ENCODE measurements at places on chromosomes 16 and 17. TPM values are rescaled to one million over a fixed set of nuclear protein-coding genes. Genes with fewer than 3 reads are reported as not detected.
A peak's percentile ranks its signal among the peaks of the same experiment; 100 is the strongest.

GRCh38 chr16:84673561-84673960 is 25.2 kb downstream of the KLHL36 start:
- no peak for DNase-seq

Gene MC1R
- total RNA-seq = 3.6 TPM

DNA sequence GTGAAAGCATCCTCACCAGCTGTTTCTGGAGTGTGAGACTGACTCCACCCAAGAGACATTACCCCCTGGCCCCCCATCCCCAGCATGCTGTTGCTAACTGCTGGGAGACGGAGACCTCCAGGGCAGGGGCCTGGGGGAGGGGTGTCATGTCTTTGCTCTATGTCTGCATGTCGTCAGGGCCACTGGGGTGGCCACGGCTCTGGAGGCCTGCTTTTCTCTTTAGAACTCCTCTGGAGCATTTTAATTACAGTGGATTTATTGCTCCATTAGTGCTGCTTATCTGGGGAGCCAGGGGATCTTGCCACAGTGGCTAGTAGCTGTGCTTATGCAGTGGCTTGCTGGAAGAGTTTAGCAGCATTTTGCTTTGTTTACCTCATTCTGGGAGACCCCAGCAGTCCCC is 32.3 kb downstream of the CLEC16A start:
- DNase-seq = no peak

- DNase-seq = no peak
Observed at GRCh38 chr17:80717720-80718083, 173.1 kb downstream of the RPTOR start.

GRCh38 chr16:74035816-74036215 is 260.8 kb upstream of the PSMD7 start:
- no peak for DNase-seq

Gene TK1
- total RNA-seq = 0.66 TPM

GRCh38 chr16:58970775-58971174 is 236.7 kb upstream of the GOT2 start:
- no peak for DNase-seq

Gene CCL17
- not detected for total RNA-seq

Gene TOM1L1
- 41.5 TPM for total RNA-seq

Gene NOD2
- total RNA-seq = 0.33 TPM

- peak; percentile 83 for DNase-seq
Observed at GRCh38 chr16:89613231-89613953, at the start of gene DPEP1. Gene DPEP1, plus strand, starts transcription at chr16:89613642. Its CDS starts 16,769 bp downstream, at chr16:89630411.

Gene TP53TG3B
- not detected for total RNA-seq

- no peak for DNase-seq
Observed at GRCh38 chr16:17261197-17261858, 209.4 kb downstream of the XYLT1 start.

- DNase-seq = no peak
Observed at GRCh38 chr17:78953356-78954350, 26.1 kb downstream of the LGALS3BP start.

- no peak for DNase-seq
Observed at GRCh38 chr16:64481497-64481896, 640.4 kb downstream of the CDH11 start.

DNA sequence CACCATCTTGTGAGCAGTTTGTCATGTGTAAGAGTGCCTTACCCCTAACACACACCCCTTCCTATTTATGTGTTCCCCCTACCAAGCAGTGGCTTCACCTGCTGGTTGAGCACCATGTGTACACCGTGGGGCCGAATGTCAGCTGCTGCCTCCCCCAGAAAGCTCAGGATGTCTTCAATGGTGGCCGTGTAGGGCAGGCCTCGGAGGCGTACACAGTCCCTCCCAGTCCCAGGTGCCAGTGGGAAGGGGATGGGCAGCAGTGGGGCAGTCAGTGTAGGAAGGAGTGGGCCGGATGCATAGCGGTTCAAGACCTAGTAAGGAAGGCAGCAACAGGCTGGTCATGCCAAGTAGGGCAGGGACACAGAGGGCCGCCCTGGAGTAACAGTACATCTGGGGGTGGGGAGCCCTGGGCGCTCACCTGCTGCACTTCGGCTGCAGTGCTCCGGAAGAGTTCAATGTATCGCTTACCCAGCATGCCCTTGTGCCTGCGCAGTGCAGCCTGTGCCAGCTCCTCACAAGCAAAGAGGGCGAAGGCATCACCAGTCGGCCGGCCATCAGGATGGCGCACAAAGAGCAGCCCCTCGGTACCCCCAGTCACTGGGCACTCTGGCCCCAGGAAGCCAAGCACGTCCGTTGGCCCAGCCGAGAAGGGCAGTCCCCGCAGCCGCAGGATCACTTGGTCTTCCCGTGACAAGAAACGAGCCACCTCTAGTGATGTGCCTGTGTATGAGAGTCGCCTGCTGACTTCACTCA is 4.4 kb downstream of the ESRP2 start:
- no peak for DNase-seq

Gene TBC1D3E
- not detected for total RNA-seq

DNA sequence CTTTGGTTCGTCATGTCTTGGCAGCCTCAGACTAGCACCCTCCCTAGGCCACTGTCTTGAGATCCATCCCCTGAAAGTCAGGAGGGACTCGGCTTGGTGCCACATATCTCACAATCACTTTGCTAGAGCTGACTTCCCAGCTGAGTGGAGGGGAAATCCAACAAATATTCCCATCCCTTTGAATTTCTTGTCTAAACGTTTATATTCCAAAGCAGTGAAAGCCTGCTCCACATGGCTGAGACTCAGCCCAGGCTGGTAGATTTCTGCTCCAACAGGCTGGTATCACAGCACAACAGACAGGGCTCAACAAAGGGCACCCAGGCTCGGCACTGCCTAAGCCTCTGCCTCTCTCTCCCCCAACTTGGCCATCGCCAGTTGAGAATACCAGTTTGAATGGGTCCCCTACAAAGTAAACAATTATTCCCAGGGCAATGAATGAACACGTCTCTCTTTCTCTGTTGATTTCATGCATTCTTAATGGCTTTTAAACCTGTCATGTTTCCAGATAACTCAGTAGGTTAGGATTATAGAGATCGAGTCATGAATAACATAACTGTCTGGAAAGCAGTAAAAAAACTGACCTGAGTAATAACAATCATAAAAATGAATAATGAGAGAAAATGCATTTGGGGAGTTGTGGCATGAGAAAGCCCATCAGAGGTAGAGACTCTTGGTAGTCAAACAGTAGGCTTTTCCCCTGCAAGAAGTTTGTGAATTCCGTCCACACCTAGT is 1.0 kb downstream of the KRT13 start:
- DNase-seq = no peak

Gene TMEM92
- not detected for total RNA-seq

DNA sequence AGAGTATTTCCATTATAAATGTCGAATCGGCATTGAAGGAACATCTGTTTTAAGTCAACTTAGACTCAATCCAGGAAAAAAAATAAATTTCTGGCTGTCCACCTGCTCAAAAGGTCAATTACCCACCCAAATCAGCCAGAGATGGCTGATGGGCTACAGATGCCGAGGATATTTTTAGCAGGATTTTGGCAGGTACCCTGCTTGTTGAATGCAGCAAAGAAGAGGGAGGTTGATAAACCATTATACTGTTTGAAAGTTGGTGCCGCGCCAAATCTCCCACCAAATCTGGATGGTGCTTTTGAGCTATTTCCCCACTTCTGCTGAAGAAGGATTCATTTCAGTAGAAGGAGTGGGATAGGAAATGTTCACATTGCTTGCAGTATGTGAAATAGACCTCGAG is 537.7 kb downstream of the MAF start:
- no peak for DNase-seq

- DNase-seq = no peak
Observed at GRCh38 chr17:69239611-69240600, 11.3 kb upstream of the ABCA10 start.

GRCh38 chr17:13631529-13631928 is 29.8 kb upstream of the HS3ST3A1 start:
- DNase-seq = no peak

- DNase-seq = no peak
Observed at GRCh38 chr16:75038036-75038858, 39.4 kb downstream of the ZNRF1 start.

DNA sequence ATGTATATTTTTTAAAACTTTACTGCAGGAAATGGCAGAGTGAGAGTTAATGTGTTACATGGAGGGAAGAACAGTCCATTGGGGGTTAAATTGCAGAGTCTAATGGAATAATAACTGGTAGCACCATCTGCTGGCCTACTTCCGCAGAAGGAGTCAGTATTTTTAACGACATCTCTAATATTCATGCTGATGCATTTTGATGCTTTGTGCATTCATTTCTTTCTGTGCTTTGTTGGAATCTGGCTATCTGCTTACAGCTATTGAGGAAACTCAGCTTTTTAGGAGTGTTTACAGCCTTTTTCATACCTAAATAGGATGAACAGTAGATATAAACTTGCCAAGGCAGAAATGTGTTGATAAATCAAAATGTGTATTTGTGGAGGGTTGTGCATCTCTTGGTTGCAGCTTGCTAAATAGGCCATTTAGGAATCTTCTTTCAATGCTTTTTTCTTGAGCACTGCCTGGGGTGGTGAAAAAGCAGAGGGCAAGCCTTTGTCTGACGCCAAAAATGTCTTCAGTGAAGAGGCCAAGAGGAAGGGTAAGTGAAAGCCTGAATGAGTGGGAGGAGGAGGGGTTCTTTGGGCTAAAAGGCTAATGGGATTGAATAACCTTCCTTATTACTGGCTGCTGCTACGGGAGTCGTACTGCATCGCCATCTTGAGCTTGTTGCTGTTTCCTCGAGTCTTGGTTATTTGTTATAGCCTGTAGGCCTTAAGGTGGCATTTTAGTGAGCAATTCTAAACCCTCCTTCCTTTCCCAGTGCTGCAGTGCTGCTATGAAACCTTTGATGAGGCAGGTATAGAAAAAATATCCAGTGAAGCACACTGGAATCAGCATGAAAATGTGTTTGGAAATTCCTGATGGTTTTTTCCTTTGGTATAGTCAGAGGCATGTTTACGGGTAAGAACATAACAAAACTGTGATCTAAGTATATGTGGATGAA is 153.3 kb downstream of the CHD9 start:
- DNase-seq = peak; percentile 45

DNA sequence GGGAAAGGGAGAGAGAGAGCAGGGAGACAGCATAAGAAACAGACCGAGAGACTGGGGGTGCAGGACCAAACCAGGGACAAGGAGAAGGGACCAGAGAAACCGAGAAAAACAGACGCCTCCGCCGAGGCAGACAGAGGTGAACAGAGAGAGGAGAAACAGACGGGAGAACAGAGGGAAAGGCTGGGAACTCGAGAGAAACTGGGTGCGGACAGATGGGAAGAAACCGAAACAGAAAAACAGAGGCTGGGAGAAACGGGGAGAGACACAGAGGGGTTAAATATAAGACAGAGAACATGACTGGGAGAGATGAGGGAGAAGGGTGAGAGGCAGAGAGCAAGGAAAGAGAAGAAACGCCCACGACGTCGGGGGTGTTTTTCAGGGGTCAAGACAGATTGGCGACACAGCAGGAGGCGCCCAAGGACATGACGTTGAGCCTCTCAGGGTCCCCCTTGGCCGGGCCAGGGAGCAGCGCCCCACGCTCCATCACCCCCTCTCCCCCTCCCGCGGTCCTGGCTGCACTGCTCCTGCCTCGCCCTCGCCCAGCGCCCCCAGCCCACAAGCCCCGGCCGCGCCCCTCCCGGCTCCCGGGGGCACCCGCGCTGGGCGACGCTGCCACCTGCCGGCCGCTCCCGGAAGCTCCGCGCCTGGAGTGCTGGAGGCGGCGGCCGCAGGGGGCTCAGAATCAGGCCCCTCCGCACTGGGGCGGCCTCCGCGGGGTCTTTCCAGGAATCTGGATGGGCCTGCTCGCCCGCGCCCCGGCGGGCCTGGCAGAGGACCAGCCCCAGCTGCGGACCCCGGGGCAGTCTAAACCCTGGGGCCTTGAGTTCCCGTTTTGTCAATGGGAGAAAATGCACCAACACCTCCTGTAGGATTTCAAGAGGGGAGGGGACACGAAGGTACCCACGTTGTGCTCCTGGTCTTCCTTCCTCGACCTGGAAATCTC is 1.3 kb upstream of the TMEM92 start:
- DNase-seq = peak; percentile 51

Gene MLYCD
- 29.3 TPM for total RNA-seq

GRCh38 chr17:76085731-76086366 is 6.9 kb downstream of the ZACN start:
- DNase-seq = no peak

Gene PRSS22
- 3.6 TPM for total RNA-seq

DNA sequence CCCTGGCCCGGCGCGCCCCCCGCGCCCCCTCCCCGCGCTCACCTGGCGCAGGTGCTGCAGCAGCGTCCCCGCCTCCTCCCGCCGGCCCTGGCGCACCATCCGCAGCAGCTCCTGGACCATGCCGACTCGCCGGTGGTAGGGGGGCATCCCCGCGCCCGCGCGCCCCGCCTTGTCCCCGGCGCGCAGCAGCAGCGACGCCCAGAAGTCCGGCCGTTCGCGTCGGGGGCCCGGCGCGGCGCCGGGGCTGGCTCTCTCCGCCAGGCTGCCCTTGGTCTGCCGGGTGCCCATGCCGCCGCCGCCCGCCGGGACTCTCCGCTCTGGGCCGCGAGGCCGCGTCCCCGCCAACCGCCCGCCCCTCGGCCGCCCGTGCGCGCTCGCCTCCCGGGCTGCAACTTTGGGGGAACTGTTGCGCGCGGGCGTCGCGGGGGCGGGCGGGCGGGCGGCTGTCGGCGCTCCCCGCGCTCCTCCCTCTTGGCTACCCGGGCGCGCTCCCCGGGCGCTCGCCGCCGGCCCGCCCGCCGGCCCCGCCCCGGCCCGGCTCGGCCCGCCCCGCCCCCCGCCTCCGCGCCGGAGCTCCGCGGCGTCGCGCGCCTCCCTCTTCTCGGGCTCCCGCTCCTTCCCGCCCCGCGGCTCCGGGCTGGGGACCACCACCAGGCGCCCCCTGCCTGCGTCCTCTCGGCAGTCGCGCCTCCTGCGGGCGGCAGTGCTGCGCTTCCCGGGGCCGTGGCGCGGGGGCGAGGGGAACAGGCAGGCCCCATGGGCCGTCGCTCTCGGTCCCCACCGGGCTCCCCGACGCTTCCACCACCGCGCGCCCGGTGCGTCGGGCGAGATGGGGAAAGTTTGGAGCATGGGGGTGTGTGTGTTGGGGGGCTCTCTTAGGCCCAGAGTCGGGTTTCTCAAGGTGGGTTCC is at the start of gene LRRC75A:
TSS of gene LRRC75A (minus strand) at position 491 of the 910 bp plus-strand sequence. CDS start at position 288, 203 bp downstream.
- DNase-seq = peak; percentile 49

Gene NPIPA8
- total RNA-seq = not detected

Gene SKA2
- 5.6 TPM for total RNA-seq

Gene CD300H
- total RNA-seq = not detected

Gene CFAP119
- total RNA-seq = 28.0 TPM

Gene KCNH6
- total RNA-seq = not detected

DNA sequence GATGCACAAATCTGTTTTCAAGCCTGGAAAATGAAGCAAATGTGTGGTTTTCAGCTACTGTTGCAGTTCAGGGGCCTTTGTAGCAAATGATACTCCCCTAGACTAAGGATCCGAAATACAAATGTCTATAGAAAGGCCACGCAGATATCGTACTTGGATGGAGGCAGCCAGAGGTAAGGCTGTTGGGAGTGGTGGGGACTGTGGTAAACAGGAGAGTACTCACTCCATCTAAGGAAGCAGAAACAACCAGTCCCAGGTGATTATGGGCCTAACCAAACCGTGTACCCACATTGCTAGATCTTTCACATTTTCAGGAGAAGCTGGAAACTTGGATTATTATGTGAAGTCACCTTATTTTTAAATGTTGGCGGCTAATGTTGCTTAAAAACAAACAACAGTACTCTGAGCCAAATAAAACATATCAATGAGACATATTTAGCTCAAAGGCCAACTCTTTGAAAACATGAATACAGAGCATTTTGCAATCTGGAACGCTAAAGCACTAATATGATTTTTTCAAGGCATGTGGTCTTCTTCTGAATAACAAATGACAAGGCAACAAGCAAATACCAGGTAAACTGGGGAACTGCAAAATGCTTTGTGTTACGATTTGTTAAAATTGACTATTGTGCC is 110.1 kb downstream of the YPEL2 start:
- no peak for DNase-seq

Gene PRPSAP2
- 16.6 TPM for total RNA-seq

GRCh38 chr17:44599298-44600175 is 42.3 kb downstream of the FZD2 start:
- DNase-seq = peak; percentile 38
